ENCODE measurements at places on chromosomes 4 and X. TPM values are rescaled to one million over a fixed set of nuclear protein-coding genes. Genes with fewer than 3 reads are reported as not detected.

- DNase-seq = no peak
Measured at GRCh38 chrX:136725441-136726104, 55.2 kb downstream of the ARHGEF6 start.

AP1AR gene
- 11.1 TPM for total RNA-seq

GAGE2A gene
- total RNA-seq = not detected

DNA sequence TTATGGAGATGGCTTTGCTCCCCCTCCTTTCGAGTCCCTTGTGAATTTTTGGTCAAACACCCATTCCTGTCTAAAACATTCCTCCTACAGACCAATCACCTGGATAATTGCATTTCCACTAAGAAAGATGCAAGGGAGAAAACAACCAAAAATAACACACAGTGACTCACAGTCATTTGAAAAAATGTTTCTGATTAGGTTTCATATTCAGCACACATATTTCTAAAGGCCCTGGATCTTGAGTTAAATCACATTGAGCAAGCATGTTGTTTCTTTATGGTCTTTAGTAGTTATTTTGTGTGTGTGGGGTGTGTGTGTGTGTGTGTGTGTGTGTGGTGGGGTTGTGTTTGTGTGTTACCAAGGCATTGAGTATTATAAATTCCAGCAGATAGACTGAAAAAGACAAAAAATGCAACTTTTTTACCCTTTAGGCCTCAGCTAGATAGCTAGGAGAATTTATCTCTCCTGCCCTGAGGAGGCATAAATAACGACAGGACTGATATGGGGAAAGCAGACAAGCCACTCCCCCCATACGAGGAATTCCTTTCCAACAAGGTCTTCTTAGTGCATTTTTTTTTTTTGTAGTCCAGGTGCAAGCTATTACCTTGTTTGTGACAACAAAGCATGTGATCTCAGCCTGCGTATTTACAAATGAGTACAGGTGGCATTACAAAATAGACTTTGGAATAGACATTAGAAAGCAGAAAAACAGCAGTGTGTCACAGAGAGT is 265.4 kb upstream of the ADGRL3 start:
- DNase-seq = no peak

- no peak for DNase-seq
Measured at GRCh38 chr4:153220682-153221395, 16.6 kb downstream of the TRIM2 start.

- DNase-seq = no peak
Measured at GRCh38 chr4:180434131-180434895, 1808.9 kb upstream of the TENM3 start.
